Activated T-helper 17 cell treated with anti-CD3 and anti-CD28 coated beads, Interleukin-2, amount 50 U/mL, for 72 hours (primary cell): ENCODE measurements at places on chromosomes 13 and 19. TPM values are rescaled to one million over a fixed set of nuclear protein-coding genes. Genes with fewer than 3 reads are reported as not detected.
A peak's percentile ranks its signal among the peaks of the same experiment; 100 is the strongest.

COX6B1 gene
- 331 TPM for total RNA-seq

DNA sequence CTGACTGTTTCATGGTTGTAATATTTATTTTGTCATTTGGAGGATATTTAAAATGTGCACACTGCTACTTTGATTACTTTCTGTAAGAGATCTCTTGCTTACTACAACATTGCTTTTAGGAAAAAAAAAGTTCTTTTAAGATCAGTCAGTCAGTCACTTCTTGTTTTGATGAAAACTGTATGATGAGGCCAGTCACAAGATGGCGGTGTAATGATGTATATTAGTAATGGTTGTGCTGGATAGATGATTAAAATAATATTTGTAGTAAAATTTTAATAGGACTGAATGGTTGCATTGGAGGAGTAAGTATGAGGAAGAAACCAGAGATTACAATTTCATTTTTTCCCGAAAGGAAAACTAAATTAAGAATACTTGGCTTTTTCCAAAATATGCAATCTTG lies 2411.1 kb downstream of the PCDH9 start:
- no peak for ATAC-seq

PRR19 gene
- total RNA-seq = 1.3 TPM

DNA sequence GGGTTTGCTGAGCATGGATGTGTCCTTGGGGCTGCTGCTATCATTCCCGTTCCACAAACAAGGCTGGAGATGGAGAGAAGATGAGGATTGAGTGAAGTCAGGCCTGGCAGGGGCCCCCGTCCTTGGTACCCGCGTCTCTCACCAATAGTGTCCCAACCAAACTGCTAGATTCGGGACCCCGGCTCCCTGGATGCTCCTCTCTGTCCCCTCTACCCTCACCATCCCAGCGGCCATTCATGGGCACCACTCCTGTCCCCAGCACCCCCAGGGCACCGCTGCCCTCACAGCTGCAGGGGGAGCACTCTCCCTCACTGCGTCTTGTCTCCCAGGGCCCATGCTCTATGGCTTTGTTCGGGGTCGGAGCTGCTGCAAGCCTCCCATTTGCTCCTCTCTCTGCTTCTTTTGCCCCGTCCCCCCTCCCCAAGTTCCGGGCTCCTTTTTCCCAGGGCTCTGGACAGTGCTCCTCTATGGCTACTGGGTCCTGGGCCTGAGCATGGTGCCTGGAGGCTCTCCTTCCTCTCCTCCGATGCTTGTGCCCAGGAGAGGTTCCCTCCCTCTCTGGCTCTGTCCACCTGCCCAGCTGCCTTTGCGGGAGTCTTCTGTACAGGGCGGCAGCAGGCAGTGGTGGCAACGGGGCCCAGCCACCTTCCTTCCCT lies 219.5 kb downstream of the TEX29 start:
- ATAC-seq = no peak

GRCh38 chr13:76516586-76516985 lies 369.6 kb downstream of the KCTD12 start:
- no peak for ATAC-seq

DNA sequence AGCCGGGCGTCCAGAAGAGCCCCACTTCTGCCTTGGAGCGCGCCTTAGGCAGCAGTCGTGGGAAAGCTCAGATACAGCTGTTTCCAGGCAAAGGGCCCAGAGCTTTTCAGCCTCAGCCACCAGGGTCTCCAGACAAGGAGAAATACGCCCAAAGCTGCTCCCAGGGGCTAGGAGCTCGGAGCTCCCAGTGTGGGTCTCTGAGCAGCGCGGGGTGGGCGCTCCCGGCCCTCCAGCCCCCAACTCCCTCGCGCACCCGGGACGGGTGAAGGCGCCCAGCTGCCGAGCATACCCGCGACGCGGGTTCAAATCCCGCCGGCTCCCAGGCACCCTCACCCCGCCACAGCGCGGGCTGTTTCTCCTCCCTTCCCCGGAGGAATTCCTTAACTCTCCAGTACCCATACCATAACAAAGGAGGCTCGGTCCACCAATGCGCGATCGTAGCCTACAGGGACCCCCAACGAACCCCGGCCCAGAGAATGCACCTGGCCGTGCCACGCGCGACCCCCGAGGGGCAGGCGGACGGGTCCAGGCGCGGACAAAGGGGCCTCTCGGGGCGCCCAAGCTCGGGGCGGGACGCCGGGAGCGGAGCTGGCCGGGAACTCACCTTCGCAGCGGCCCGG lies 507 bp downstream of the COL4A1 start:
- ATAC-seq = no peak

DNA sequence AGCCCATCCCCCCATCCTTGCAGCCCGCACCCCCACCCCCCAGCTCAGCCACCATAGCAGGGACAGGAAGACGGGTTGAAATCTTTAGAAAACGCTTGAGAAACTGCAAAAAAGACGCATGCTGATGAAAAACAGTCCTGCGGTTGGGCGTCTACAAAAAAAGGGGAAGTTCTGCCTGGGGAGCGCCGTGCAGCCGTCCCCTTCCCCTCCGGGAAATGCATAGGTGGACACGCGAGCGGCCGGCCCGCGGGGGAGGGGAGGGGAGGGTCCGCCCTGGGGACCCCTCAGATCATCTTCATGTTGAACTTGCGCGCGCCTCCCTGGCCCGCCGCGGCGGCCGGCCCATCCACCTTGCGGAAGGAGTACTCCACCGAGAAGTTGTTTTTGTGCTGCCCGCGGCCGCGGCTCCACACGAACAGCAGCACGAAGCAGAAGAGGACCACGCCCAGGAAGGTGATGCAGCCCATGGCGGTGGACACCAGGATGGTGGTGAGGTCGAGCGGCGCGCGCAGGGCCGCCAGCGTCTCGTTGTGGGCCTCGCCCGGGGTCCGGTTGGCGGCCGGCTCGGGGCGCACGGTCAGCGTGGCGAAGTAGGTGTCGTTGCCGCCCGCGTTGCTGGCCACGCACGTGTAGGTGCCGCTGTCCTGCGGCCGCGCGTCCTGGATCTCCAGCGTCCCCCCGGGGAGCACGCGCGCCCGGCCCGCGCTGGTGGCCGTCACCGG lies 7.9 kb upstream of the PEAK3 start:
- ATAC-seq = peak; percentile 87

GRCh38 chr19:56547535-56547934 lies 8.8 kb downstream of the ZFP28 start:
- ATAC-seq = no peak

DNA sequence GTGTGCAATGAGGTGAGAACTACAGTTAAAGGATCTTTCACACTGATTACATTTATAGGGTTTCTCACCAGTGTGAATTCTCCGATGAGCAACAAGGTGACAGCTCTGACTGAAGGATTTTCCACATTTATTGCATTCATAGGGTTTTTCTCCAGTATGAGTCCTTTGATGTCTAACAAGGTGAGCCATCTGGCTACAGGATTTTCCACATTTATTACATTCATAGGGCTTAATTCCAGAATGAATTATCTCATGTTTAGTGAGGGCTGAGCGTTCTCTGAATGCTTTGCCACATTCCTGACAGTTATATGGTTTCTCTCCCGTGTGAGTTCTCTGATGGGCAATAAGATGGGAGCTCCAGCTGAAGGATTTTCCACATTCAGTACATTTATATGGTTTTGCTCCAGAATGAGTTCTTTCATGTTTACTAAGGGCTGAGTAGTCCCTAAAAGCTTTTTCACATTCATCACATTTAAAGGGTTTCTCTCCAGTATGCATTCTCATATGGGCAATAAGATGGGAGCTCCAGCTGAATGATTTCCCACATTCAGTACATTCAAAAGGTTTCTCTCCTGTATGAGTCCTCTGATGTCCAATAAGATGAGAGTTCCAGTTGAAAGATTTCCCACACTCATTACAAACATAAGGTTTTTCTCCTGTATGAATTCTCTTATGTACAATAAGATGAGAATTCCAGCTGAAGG lies 4.4 kb upstream of the C19orf18 start:
- no peak for ATAC-seq

DNA sequence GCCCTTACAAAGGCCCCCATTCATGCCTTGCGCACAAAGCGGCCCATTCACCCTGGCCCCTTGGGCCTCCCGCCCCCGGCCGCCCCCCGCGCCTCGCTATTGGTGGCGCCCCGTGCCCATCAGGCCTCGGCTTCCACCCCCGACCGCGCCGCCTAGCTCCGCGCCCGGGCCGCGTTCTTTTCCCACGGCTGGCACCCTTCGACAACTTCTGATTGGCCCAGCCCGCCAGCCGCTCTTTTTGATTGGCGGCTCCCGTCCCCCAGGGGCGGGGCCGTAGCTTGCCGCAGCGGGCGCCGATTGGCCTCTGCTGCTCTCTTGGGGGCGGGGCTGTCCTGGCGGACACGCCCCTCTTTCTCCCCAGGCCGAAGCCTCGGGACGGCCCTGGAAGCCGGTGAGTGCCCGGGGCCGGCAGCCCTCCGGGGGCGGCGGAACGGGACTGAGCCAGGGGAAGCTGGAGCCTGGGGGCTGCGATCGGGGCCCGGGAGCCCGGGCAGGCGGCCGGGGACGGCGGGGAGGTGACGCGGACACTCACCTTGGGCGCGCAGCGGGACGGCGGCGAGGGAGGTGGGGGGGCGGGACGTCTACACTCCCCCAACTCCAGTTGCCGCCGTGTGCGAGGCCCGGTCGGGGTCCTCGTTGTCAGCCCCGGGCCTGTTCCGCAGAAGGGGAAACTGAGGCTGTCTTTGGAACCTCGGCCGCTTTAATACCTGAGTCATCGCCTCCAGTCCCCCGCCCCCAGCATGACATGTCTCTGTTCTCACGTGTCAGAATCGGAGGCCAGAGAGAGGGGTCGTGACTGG lies at the start of gene MYH14:
TSS of gene MYH14 (plus strand) at position 342 of the 800 bp plus-strand sequence. CDS start 6,744 bp downstream, outside the sequence.
- ATAC-seq = no peak

ADAMTSL5 gene
- 3.0 TPM for total RNA-seq

GRCh38 chr13:97548138-97548537 lies 114.2 kb downstream of the RAP2A start:
- no peak for ATAC-seq

FOXA3 gene
- 0.32 TPM for total RNA-seq

FRY gene
- total RNA-seq = 10.8 TPM

CNN1 gene
- not detected for total RNA-seq

IRS2 gene
- 2.7 TPM for total RNA-seq

RHPN2 gene
- total RNA-seq = 2.3 TPM

GRCh38 chr19:43467730-43468129 lies 2.3 kb upstream of the LYPD3 start:
- ATAC-seq = no peak

- ATAC-seq = no peak
Observed at GRCh38 chr19:30325676-30326392, 46.4 kb upstream of the ZNF536 start.

PSG2 gene
- 0.15 TPM for total RNA-seq

GRCh38 chr13:109844396-109844795 lies 58.0 kb upstream of the IRS2 start:
- ATAC-seq = no peak

CTXN1 gene
- total RNA-seq = not detected

ACTMAP gene
- total RNA-seq = 13.0 TPM

DNA sequence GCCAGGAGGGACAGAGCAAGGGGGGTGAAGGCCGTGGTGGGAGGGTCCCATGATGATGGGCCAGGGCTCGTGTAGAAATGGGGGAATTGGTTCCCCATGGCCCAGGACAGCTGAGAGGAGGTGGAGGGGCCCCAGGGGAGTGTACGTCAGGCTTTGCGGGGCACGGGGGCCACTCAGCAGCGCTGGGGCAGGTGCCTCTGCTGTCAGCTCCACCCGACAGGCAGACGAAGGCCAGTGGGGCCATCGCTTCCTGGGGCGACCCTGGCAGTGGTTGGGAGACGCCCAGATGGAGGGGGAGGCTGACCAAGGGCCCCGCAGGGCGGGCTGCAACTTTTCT lies 1.9 kb upstream of the TEKTIP1 start:
- no peak for ATAC-seq

DNA sequence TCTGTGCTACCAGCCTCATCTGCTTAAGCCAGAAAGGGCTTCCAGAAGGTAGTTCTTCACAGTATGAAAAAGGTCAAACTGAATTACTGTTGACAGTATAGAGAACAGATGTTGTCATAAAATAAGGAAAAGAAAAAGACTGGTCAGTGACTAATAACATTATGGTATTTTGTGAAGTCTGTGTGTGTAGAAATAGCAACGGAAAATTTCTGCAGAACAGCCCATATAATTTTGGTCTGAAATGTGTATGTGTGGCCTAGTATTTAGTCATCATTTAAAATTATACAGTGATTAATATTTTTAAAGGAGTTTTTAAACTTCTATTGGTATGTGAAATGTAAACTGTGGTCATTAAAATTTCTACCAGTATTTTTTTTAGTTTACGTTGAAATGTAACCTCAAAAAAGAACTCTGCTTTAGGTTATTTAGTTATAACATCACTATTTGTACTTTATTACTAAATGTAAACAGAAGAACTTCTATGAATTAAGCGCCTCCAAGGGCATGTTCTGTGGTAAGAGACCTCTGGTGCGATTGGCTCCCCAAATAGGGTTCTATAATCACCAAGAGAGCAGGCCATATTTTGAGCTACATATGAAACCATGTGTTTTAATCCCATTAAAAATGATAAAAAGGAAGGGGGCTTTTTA lies 3.3 kb upstream of the GPR183 start:
- ATAC-seq = peak; percentile 11

DNA sequence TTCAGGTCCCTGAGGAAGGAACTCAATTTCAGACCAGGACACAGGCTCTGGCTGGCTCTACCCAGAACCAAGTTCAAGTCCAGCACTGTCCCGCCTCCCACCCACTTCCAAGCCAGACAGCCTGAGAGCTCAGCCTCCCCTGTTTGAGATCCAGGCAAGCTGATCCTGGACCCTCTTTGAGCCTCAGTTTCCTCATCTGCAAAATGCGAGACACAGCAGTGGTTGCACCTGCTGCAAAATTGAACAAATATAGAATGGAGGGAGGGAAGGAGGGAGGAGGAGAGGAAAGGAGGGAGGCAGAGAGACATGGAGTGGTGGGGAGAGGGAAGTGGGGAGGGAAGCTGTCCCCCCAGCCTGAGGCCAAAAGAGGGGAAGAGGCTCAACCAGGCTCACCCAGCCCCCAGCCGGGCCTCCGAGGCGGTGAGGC lies 751 bp downstream of the TMEM221 start:
- no peak for ATAC-seq

- peak; percentile 77 for ATAC-seq
Observed at GRCh38 chr19:38617764-38618589, at the start of gene MAP4K1. Gene MAP4K1 (minus strand): TSS chr19:38617953. CDS start chr19:38617895, 58 bp downstream.

DNA sequence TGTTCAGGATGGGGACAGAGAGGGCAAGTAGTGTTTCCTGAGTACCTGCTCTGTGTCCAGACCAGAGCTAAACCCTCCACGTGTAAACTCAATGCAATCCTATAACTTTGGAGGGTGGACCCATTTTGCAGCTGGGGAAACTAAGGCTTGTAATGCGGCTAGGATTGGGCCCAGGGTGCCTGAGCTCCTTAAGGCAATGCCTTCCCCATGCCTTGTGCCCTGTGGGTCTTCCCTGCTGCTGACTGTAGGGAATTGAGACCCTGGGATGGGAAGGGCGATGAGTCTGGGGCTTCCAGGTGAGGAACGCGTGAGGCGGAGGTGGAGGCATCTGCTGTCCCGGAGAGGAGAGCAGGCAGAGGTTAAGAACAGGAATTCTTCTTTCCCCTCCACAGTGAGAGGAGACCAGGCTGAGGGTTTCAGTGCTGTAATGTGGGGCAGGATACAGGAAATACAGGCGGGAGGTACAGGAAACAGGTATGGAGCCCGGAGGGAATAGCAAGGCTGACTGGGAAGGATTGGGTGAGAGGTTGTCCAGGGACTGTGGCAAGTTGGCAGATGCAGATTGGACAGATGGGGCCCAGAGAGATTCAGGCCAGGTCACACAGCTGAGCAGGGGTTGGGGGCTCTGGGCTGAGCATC lies 19.2 kb downstream of the SLC27A1 start:
- ATAC-seq = no peak
